ENCODE measurements at places on chromosomes 12 and 14.
A peak's percentile ranks its signal among the peaks of the same experiment; 100 is the strongest.

DNA sequence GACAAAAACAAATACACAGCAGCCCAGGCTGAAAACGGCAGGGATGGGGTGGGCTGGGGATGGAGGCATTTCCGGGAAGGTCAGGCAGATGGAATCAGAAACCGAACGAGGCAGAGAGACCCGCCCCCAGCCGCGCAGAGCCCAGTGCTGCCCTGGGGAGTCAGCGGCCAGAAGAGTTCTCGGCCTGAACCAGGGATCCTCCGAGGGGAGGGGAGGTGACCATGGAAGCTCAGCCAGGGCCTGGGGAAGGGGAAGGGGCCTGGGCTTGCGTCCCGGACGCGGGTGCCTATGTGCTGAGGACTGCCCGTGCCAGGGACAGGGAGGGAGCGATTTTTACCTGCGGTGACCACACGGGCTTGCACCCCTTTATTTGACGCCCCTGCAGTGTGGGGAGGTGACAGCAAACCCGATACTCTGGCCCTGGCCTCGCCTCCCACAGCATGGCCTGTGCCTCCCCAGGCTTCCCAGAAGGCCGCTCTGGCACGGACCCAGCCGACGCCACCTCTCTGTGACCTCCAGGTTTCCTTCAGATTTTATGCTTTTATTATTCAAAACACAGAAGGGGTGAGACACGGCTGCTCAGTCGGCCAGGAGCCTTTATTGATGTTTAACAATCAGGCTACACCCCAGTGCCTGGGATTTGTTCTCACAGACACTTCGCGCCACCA is 7.7 kb downstream of the LRCOL1 start:
- no peak for DNase-seq

GRCh38 chr12:135138-135537 is 68.6 kb downstream of the IQSEC3 start:
- DNase-seq, result no peak

DNA sequence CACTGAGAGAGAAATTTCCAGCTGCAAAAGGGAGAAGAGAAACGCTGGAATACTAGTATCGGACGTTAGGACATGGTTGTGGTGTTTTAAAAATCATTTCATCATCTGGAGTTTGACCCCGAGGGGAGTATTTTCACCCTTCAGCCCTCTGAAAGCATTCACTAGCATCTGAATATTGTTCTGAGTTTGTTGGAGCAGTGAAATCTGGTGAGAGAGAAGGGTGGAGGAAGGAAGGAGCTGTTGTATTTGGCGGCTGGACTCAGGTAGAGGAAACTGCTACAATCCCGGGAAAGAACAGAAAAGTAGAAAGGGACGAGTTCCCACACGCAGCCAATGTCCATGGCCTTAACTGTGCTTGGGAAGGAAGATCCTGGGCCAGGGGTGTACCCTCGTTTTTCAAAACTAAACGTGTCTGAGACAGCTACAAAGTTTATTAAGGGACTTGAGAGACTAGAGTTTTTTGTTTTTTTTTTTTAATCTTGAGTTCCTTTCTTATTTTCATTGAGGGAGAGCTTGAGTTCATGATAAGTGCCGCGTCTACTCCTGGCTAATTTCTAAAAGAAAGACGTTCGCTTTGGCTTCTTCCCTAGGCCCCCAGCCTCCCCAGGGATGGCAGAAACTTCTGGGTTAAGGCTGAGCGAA is 896 bp upstream of the CDKN1B start:
- DNase-seq, result peak; percentile 29

GRCh38 chr12:5123921-5124320 is 80.2 kb downstream of the KCNA5 start:
- no peak for DNase-seq

DNA sequence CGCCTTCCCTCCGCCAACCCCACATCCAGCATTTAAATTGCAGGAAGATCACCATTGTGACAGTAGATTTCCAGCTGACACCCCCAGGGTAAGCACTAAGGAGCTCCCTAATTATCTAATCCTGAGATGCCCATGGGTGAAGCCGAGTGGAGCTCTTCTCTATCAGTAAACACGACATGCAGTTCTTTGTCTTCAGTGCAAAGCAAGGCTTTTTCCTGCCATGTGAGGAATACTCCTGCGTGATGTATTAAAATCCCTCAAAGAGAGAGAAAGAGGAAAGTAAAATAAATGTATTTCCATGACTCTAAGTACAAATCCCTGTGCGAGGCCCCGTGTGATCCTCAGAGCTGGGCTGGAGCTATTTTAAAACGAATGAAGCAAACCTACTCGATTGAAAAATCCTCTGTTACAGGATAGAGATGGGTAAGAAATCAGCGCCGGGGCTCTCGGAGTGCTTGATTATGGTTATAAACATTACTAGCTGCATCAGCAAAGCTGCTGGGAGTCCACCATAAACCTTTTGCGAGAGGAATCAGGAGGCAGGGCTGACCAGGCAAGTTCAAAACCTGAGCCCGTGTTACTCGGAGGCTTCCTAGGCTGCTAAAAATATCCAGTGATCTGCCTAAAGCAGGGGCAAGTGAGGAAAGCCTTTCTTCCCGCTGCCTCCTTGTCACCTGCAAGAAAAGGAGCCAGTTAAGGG is 61.5 kb downstream of the MAP1LC3B2 start:
- DNase-seq, result no peak

Data from CD4-positive, alpha-beta T cell treated with Interleukin-10 for 1 hour (primary cell).